GM23338 (cell line): ENCODE measurements at places on chromosomes 3 and 15. TPM values are rescaled to one million over a fixed set of nuclear protein-coding genes. Genes with fewer than 3 reads are reported as not detected.
A peak's percentile ranks its signal among the peaks of the same experiment; 100 is the strongest.

DNA sequence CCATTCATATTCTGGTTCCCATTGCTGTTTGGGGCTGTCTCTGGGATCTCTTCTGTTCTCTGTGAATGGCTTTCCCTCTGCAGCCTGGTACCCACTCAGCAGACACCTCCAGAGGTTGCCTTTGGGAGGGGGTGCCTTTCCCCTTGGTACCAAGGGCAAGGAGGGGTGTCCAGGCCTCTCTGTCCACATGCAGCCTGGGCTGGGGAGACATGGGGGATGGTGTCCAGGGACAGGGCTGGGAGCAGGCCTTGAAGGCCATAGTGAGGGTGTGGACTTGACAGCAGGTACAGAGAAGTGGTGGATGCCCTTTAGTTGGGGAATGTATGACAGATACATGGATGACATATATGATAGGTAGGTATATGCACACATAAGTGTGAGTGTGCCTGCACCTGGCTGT lies 83.7 kb downstream of the PLXNA1 start:
- no peaks in the 10 kb centered on the region for H3K4me1 ChIP-seq
- H3K4me3 ChIP-seq = no peak overlapping the region
- no peaks in the 10 kb centered on the region for H3K27me3 ChIP-seq
- H3K27ac ChIP-seq = no peak overlapping the region
- DNase-seq = no peak

GRCh38 chr15:69798481-69799250 lies 299.1 kb downstream of the TLE3 start:
- no peak for DNase-seq
- no peak overlapping the region for H3K27ac ChIP-seq
- H3K36me3 ChIP-seq = no peaks in the 10 kb centered on the region
- no peaks in the 10 kb centered on the region for H3K4me1 ChIP-seq
- no peaks in the 10 kb centered on the region for H3K27me3 ChIP-seq

DNA sequence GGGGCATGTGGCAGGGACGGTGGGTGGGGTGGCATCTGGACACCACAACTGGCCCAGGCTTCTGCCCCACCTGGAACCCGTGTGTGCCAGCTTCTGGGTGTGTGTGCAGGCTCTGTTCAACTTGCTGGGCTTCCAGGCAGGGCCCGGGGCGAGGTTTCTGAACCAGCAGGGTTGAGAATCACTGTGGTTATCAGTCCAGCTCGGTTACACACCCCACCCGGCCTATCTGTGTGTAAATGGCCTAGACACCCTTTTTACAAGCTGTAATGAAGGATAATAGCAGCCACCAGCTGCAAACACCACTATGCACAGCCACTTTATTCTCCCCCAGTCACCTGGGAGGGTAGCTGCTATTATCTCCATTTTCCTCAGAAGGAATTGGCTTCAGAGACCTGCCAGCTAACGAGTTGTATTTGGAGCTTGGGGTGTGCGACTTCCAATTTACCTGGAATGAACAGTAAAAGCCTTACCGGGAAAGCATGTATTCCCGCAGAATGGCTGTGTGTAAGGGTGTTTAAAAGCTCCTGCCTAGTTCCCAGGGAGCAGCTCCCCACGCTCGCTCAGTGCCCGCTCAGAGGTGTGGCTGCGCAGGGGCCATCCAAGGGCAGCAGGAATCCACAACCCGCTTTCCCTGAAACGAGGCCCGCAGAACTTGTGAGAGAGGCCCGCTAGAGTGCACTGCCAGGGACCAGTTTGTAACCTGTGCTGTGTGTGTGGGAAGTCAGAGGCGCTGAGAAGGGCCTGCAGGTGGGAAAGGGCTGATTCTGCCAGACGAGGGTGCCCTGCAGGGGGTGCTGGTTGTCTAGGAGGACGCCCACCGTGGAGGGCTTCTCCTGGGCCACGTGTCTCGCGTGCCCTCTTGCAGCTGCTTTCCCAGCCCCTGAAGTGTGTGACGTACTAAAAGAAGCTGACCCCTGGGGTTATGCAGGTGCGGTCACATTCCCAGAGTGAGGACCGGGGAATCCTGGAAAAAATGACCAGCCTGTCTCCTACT lies 83.5 kb downstream of the C3orf70 start:
- DNase-seq = peak; percentile 93
- no peak overlapping the region for H3K27ac ChIP-seq
- no peak overlapping the region for H3K4me3 ChIP-seq
- H3K36me3 ChIP-seq = no peaks in the 10 kb centered on the region
- no peaks in the 10 kb centered on the region for H3K27me3 ChIP-seq

GRCh38 chr15:100115066-100115710 lies 226.6 kb downstream of the ADAMTS17 start:
- no peak overlapping the region for H3K4me3 ChIP-seq
- DNase-seq = no peak
- no peaks in the 10 kb centered on the region for H3K27me3 ChIP-seq

SEMA6D gene
- total RNA-seq = 0.97 and 4.0 TPM in 2 replicates
